ENCODE measurements at places on chromosomes 2 and 18. TPM values are rescaled to one million over a fixed set of nuclear protein-coding genes. Genes with fewer than 3 reads are reported as not detected.

DNA sequence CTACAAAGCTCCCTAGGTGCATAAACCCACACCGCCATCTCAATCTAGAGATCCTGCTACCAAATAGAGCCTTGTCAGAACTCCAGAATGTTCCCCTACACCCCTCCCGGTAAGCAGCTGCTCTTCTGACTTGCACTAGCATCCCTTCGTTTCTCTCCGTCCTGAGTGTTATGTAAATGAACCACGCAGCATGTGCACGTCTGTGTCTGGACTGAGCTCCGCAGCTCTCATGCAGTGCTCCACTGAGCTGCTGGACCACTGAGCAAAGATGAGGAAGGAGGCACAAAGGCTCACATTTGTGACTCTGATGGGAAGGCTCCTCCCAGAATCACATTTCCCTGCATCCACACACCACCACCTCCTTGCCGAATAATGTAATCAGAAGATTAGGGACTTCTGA lies 203.6 kb downstream of the MYT1L start:
- no peak for DNase-seq

DNA sequence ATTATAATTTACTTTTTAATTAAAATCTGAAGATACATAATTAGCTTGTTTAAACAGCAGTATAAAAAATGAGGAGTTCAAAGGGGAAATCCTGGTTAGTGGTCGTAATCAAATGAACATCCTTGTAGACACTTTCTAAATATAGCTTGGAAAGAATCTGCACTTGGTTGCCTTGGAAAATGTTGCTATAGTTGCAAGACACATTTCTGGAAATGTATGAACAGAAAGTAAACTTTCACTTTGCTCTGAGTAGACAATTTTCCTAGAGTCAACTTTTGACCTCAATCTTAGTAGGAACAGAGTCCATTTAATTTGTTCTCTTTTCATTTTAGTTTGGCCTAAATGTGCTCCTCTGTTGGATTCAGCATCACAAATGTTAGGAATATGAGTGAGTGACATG lies 38.3 kb downstream of the GCA start:
- no peak for DNase-seq

- no peak for DNase-seq
Observed at GRCh38 chr2:181149056-181149455, 168.7 kb downstream of the UBE2E3 start.

DNA sequence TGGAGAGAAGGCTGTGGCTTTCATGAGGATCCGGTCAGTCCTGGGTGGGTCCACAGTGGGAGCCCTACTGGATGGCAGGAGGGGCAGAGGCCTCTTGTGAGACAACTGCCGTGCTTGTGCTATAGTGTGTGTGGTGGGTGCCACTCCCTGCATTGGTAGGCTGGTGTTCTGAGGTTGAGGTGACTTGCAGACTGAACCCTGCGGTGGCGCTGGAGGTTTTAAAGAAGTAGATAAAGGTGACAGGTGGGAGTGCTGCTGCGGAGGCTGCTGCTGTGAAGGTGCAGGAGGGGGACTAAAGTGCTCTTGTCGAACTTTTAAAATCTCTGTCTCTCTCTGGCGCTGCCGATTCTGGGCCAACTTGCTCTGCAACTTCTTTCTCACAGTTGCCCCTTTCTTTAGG lies 29.7 kb downstream of the INO80D start:
- DNase-seq: no peak

GRCh38 chr2:219569635-219570034 lies 1.7 kb downstream of the OBSL1 start:
- DNase-seq: no peak

GRCh38 chr18:49038423-49038822 lies 87.7 kb upstream of the SMAD7 start:
- DNase-seq: no peak

DNA sequence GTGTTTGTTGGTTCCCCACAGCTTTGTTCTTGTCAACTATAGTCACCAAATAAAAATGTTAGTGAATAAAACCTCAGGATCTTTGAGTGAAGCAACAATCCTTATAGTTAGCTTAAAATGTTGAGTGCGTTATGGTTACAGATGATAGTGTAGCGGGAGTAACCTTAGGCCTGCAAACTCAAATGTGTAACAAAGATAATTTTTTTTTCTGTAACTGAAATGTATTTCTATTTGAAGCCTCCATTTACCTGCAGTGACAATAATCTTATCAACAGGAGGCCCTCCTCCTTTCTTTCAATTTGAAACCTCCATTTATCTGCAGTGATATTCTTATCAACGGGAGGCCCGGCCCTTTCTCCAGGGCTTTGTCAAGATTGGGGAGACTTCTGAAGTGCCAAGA lies 3.1 kb upstream of the C2orf49 start:
- no peak for DNase-seq

- DNase-seq: peak; percentile 54
Observed at GRCh38 chr2:45860136-45861121, 209.0 kb downstream of the PRKCE start.

DNA sequence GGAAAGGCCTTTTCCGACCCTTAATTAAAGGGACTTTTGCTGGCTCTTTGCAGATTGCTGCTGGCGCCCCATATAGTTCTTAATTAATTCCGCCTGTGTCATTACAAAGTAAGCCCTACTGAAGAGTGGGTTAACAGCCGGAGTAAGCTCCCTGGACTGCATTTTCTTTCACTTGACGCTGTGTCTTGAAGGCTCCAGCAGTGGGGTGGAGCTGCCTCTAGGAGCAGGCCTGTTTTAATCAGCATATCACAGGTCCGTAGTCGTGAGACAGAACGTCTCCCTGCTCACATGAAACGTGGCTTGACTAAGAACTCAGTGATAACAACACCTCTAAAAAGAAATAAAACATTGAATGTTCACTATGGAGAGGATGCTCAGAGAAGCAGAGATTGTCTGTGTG lies 329.9 kb upstream of the RAB12 start:
- DNase-seq: no peak

- DNase-seq: no peak
Observed at GRCh38 chr2:33022989-33023727, 76.4 kb downstream of the LTBP1 start.

DNA sequence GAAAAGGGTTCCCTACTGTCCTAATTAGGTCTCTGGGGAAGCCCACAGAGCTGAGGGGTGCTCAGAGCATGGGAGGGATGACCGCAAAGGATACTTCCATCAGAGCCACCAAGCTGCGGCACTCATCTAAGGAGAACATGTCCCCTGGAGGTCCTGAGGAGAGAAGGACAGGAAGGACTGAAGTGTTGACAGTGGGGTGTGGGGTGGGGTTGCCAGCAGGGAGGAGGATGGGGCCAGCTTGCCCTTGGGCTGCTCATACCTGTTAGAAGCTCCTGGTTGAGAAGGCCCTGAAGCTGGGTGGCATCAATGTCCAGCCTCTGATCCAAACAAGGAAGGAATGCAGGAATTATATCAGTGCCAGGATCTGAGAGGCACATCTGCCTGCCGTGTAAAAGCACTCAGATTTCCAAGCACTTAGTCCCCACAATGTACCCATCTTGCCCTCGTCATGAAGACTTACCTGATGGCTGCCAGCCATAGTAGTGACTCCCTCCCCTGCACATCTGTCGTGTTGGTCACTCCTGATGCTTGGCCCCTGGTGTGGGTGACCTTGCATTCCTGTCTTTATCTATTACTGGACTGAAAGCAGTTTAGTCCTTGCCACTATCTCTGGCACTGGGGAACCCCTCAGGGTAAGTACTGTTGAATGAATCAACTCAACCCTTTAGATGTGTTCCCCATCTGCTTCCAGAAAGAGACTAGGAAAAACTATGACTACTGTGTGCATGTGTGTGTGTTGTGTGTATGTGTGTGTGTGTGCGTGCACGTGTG lies 68.9 kb downstream of the CAPN13 start:
- DNase-seq: no peak

DNA sequence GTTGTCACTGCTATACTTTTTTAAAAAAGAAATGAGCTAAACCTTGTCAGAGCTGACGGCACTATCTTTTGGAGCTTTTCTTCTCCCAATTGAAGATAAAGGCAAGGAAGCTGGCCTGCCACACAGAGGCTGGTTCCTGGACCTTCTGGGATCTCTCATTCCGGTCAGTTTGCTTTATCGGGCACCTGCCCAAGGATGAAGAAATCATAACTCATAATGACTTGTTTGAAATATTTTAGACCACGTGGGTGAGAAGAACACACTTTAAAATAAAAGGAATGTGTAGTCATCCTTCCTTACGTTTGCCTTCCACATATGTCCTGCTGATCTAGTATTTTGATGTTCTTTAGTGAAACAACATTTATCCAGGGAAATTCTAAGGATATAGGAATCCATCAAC lies 535.7 kb downstream of the DCC start:
- DNase-seq: no peak

DNA sequence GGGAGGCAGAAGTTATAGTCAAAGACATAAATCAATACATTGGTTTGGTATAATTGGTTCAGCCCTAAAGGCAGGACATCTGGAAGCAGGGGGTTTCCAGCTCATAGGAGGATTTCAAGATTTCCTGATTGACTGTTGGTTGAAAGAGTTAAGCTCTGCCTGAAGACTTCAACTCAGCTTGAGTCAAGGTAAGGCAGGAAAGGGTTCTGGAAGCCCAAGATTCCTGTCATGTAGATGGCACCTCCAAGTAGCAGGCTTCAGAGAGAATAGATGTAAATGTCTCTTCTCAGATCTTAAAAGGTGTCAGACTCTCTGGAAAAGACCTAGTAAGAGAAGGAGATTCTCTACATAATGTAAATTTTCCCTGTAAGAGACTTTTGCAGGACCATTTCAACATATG lies 335.3 kb downstream of the RIT2 start:
- DNase-seq: no peak

DNA sequence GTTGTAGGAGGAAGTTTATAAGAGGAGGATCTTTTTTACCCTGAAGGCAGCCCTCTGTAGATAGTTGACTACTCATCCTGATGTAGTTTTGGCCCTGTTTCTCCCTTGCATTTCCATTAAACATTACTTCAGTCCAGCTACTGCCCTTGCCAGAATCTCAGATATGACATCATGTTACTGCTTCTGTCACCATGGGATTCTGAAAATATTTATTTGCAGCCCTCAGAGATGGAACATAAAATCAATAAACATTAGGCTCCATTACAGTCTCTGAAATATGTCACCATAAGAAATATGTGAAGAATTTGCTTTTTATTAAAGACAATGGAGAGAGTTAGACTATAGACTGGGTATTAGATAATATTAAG lies 68.7 kb upstream of the STK39 start:
- DNase-seq: no peak

DNA sequence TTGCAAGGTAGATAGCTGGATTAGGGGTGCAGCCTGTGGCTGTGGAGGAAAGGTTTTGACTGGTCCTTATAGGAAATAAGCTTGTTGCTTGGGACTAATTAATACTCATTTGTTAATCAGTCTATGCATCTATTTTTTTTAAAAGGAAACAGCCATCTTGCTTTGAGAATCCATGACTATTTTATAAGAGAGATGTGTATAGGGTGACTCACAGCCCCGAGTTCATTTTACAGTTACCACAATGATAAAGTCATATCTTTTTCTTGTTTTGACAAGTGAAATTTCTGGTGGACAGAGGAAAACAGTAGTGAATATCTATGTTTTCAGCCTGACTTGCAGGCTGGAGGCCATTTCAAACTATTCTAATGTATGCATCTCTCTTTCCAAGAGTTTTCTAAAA lies 193.5 kb upstream of the CCDC68 start:
- no peak for DNase-seq

DNA sequence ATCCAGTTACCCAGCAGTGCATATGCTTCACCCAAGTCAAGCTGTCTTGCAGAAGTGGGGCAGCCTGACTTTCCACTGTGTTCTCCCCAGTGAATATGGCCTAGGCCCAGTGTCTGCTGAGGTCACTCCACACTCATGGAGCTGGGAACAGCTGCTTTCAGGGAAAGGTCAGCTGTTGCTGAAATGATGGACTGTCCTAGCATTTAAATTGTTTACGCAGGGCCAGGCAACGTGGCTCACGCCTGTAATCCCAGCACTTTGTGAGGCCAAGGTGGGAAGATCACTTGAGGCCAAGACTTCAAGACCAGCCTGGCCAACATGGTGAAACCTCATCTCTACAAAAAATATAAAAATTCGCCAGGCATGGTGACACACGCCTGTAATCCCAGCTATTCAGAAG lies 86.5 kb downstream of the LIPG start:
- peak; percentile 40 for DNase-seq

DNA sequence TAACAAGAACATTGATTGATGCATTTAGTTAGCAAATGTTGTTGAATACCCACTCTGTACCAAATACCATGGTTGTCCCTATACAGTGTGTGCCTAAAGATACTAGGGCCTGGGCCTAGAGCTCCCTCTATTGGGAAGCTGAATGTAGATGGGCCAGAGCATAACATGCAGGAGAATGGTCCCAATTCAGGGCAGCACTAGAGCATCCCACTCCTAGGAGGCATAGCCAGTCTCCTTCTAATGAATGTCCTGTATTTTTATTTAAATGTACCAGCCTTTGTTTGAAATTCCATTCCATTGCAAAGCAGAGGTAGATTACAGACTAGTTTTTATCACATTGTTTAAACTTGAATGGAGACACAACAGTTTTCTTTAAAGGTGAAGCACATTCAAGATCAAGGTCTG lies 90.6 kb downstream of the FEZ2 start:
- no peak for DNase-seq

DNA sequence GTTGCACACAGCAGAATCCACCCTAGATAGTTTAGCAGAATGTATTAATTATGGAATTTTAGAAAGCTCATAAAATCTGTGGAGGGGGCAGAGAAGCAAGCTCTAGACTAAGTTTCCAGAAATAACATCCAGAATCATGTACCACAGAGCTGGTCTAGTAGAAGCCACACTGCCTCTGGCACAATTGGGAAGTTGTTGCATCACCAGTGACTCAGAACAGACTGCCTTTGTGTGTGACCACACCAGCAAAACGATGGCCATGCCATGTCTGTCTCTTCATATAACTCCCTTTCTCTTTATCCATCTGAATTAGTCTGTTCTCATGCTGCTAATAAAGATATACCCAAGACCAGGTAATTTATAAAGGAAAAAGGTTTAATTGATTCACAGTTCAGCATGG lies 158.9 kb downstream of the CCDC148 start:
- no peak for DNase-seq

DNA sequence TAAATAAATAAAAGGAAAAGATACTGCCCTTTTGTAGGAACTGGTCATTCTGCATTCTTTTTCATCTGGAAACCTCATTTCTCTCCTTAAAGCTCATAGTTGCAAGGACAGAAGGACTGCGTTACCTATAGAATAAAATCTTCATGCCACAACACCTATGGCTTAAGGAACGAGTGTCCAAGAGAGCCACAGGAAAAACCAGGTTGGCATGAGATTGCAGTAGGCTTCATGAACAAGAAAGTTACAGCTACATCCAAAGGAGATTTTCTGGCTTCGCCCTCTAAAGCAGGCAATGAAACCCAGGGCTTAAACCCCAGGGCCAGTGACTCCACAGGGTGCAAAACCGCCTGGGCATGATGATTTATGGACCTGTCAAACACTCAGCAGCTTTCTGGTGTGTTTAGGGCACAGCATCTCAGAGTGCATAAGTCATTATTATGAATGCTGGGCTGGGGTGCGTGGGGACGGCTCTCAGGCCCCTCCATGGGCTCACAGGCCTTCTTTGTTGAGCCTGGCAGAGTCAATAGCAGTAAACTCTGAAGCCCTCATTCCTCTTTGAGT lies 30.7 kb upstream of the PIEZO2 start:
- DNase-seq: no peak

- DNase-seq: no peak
Observed at GRCh38 chr2:233380132-233380895, 26.0 kb downstream of the DGKD start.

Gene MEIS1
- 40.8 TPM for total RNA-seq

Gene CFAP53
- total RNA-seq: not detected

Gene FAM110C
- 5.2 TPM for total RNA-seq

Gene WNT10A
- total RNA-seq: not detected

Gene IL37
- total RNA-seq: not detected

Gene KCNS3
- total RNA-seq: 4.9 TPM

Gene HOXD4
- total RNA-seq: 0.22 TPM

Gene MATN3
- total RNA-seq: 0.32 TPM

All from left ventricle myocardium superior (tissue), 1 donor.